ENCODE measurements at places on chromosomes 7 and 10.

GRCh38 chr10:123972481-123973401, 81.1 kb upstream of the CPXM2 start:
- peak; percentile 74 for DNase-seq

DNA sequence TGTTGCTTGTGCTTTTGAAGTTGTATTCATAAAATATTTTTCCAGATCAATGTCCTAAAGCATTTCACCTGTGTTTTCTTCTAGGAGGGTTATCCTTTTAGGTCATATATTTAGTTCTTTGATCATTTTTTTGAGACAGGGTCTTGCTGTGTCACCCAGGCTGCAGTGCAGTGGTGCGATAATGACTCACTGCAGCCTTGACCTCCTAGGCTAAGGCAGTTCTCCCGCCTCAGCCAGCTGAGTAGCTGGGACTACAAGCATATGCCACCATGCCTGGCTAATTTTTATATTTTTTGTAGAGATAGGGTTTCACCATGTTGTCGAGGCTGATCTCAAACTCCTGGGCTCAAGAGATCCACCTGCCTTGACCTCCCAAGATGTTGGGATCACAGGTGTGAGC, 315.8 kb upstream of the KAT6B start:
- DNase-seq: no peak

DNA sequence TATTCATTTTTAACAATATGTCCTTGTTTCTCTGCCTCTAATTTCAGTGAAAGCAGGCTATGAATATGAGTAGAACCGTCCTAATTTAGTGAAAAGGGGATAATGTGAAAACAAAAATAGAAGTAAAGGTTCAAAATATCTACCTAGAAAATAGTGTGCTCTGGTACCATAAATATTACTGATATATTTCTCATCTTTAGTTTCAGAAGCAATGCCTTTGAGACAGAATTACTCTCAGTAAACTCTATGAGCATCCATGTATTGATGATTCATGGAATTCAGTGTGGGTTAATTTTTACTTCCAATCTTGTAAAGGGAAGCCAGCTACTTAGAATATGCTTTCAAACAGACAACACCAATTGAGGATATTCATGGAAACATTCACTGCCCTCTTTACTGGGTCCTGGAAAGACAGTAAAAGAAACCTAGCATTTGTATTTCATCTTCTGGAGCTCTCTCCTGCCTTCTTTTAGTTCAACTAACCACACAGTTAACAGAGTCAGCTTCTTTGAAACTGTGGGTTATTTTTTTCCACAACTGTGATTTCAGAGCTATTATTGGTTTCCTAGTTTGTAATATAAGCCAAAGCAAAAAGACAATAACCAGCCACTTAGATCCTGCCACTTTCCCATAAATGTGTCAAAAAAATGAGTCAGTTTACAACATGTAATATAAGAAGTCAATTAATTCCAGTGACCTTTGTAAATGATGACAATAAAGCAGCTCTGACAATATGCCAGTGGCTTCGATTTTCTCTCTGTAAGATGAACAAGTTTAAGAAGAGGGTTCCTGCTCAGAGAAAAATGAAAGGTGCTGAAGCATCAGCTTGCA, 1.7 kb downstream of the LRRN3 start:
- DNase-seq: no peak

DNA sequence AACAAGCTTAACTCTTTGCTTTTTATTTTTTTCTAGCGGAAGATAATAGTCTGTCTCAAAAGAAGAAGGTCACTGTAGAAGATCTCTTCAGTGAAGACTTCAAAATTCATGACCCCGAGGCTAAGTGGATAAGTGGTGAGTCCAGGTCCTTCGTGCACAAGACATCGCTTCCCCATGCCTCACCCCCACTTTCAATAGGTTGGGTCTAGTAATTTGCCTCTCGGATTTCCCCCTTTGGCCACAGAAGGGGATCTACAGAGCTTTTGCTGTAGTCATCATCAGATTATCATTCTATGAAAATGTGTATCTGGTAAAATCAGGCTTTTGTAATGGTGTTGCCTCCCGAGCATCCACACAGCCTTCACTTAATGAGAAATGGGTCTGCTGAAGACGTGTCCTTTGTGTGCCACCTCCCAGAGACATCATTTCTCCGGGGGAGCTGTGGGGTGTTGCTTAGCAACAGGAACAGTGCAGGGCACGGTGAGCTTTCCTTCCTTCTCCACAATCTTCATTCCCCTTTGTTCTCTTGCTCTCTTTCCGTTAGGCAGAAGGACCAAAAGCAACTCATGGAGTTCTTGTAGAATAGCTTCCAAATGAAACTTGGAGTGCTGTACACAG, 422.8 kb downstream of the DPP6 start:
- no peak for DNase-seq

DNA sequence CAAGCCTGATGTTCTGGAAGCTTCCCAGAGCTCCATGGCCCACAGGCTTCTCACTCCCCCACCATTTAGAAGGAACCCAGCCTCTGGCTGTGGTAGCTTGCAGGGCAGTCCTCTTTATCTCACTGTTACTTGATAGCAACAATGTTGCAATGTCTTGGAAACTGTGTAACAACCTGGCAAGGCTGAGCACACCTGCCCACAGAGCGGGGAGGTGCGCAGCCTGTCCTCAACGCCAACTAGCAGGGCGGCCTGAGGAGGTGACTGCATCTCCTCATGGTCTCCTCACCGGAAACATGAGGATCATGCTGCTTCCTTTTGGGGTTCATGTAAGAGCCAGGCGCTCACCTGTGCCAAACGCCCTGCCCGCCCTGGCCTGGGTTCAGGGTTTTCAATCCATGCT, 43.7 kb upstream of the INSIG1 start:
- DNase-seq: no peak

- peak; percentile 29 for DNase-seq
These were observed 439 bp downstream of the RBP4 start for GRCh38 chr10:93600446-93601145.

- no peak for DNase-seq
These were observed 12.7 kb downstream of the TASOR2 start for GRCh38 chr10:5697342-5697741.

GRCh38 chr10:68109331-68109730, at the start of gene MYPN:
Gene MYPN, plus strand, starts transcription at chr10:68109488. Its CDS starts 11,951 bp downstream, at chr10:68121439.
- DNase-seq: no peak

DNA sequence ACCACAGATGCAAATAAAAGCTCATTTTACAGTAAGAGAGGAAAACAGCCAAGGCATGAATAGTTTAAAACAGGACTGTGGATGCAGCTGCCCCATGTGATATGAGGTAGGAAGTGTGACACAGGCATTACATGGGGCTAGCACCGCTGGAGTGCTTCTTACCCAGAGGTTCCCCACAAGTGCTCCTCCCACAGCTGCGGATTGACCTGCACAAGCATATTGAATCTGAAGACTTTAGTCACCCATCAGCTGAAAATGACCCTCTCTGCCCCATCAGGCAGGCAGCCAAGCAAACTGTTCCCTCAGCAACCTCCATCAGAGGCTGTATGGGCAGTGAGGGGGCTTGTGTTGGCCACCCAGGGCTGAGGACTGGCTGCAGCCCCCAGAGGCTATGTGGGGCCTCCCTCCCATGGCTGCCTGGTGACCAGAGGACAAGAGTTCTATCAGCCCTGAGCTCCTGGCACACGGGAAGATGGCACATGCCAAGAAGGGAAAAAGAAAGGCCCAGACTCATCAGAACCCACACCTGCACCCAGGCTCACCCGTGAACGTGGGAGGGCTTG, 98.7 kb downstream of the TCERG1L start:
- DNase-seq: no peak

- DNase-seq: no peak
These were observed 835 bp downstream of the COMMD3 start for GRCh38 chr10:22317076-22317370.

- DNase-seq: no peak
These were observed 369.7 kb upstream of the MYO3A start for GRCh38 chr10:25564351-25564750.

- DNase-seq: no peak
These were observed 70.0 kb upstream of the PAPSS2 start for GRCh38 chr10:87589645-87590051.

DNA sequence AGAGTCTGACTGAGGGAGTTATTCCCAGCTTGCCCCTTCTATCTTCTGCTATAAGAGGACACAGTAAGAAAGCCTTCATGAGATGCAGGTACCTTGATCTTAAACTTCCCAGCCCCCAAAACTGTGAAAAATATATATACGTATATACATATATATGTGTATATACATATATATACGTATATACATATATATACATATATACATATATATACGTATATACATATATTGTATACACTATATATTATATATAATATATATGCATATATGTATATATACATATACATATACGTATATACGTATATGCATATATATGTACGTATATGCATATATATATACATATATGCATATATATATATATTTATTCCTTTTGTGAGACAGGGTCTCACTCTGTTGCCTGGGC, 17.7 kb downstream of the EZH2 start:
- no peak for DNase-seq

GRCh38 chr10:10418387-10418786, 599.3 kb upstream of the CELF2 start:
- no peak for DNase-seq

GRCh38 chr7:150756166-150756565, 18.9 kb downstream of the GIMAP5 start:
- DNase-seq: no peak

GRCh38 chr7:14825912-14826311, 76.6 kb downstream of the DGKB start:
- DNase-seq: no peak

DNA sequence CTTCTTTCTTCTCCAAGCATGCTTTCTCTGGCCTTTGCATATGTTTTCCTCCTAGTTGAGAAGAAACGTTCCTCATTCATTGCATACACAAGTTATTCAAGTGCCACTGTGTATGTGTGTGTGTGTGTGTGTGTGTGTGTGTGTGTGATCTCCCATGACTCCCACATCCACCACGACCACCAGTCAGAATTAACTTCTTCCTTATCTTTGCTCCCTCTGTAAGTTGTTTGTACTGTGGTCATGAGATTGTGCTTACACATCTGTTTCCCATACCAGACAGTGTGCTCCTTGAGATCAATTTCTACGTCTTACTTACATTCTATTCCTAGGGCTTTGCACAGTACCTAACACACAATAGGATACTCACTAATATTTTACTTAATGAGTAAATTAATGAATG, 22.4 kb upstream of the FAM13C start:
- no peak for DNase-seq

GRCh38 chr7:44796504-44797328, at the start of gene PPIA:
Gene PPIA, plus strand, starts transcription at chr7:44796681. Its CDS starts 44 bp downstream, at chr7:44796725.
- DNase-seq: peak; percentile 98

- DNase-seq: no peak
These were observed 21.5 kb upstream of the SMKR1 start for GRCh38 chr7:129480674-129481363.

Measured in glutamatergic neuron (in vitro differentiated cells).